Stimulated activated CD8-positive, alpha-beta memory T cell treated with anti-CD3 and anti-CD28 coated beads, Interleukin-4, amount 100 ng/mL, for 4 hours (primary cell): ENCODE measurements at places on chromosomes 2 and 18.

- DNase-seq, result no peak
Measured at GRCh38 chr2:151029406-151030157, 232.1 kb downstream of the RBM43 start.

- no peak for DNase-seq
Measured at GRCh38 chr2:167900435-167901114, 346.8 kb downstream of the STK39 start.

- DNase-seq, result no peak
Measured at GRCh38 chr2:7986431-7986830, 695.4 kb upstream of the ID2 start.

DNA sequence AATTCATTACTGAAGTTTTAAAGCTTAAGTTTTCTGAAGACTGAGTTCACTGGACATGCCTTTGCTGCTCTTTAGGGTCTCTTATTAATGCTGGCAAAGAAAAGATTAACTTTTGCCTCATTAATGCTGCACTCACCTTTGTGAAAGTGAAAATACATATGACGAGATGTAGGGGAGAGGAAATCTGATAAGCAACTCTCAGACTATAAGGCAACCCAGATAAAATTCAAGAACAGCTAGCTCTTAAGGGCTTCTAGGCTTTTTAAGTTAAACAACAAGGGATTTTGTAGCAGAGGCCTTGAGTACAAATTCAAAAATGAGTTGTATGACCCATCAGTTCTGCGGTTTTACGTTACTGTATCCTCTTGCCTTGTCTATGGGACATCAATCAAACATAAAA, 143.7 kb downstream of the USP34 start:
- no peak for DNase-seq
